NCI-H1436 (cell line): ENCODE measurements at places on chromosomes 6 and 20.

DNA sequence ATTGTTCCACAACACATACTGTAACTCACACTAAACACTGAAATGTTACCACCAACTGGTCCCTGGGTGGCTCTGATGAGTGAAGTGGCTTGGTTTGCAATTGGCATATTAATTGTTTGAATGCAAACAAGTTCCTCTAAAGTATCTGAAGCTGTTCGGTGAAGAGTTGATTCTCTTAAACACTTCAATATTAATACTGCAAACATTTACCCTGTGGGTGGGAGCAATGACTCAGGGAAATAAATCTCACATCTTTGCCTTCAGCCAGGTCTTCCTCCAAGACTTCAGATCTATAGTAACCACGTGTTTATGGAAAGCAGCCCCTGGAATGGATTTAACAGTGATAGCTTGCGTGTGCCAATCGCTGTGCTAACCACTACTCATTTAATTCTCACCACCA lies 176.0 kb downstream of the MAFB start:
- no peak for DNase-seq

GRCh38 chr6:154164397-154164796 lies 125.4 kb downstream of the OPRM1 start:
- no peak for DNase-seq

DNA sequence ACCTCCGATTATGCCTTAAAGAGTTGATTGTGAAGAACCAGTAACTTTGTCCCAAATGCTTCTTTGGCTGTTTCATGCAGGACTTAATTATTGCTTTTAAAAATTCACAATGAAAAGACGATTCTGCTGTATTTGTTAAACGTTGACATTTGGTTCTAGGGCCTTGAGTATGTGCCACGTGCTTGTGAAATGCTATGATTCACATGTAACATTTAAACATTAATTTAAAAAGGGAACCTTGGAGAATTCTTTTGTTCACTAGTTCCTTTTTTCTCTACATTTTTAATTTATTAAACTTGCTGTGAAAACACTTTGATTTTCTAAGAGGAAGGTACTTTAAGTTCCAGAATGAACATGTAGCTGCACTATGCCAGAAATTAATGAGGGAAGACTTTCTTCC lies 9.5 kb downstream of the GZF1 start:
- no peak for DNase-seq

DNA sequence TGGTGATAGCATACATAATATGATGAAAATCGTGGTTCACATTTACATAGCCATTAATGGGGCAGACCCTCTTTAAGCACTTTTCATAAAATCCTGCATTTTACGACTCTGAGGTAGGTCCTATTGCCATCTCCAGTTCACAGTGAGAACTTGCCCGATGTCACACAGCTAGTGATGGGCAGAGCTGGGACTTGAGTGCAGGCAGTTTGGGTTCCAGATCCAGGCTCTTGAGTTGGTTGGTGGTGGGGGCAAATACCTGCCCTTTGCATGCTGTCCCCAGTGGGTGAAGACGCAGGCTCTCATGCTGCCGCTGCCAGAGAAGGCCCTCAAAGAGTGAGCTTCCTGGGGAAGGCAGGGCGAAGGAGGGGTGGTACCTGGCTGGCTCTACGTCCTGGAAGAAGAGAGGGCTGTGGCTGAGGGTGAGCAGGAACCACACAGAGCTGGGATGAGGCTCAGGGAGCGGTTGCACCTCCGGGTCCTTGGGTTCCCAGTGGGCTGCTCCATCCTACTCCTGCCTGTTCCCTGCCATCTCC lies 6.1 kb upstream of the BAK1 start:
- DNase-seq, result no peak

DNA sequence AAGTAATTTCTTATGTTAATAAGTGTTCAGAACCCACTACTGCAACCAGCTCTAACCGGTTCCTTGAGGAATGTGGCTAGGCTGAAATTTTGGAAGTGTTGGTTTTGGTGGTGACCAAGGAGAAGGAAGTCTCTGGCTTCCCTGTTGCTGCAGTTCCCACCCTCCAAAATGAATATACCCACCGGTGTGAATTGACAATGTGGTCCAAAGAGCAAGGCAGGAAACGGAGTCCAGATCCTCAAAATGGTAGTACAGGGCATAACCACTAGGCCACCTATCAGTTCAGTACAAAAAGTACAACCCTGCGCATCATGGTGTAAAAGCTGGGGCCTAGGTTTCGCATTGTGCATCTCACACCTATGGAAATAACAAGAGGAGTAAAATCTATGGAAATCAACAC lies 2.8 kb downstream of the ADNP start:
- DNase-seq, result no peak

GRCh38 chr6:72861935-72862432 lies 240.1 kb downstream of the KCNQ5 start:
- DNase-seq, result no peak

DNA sequence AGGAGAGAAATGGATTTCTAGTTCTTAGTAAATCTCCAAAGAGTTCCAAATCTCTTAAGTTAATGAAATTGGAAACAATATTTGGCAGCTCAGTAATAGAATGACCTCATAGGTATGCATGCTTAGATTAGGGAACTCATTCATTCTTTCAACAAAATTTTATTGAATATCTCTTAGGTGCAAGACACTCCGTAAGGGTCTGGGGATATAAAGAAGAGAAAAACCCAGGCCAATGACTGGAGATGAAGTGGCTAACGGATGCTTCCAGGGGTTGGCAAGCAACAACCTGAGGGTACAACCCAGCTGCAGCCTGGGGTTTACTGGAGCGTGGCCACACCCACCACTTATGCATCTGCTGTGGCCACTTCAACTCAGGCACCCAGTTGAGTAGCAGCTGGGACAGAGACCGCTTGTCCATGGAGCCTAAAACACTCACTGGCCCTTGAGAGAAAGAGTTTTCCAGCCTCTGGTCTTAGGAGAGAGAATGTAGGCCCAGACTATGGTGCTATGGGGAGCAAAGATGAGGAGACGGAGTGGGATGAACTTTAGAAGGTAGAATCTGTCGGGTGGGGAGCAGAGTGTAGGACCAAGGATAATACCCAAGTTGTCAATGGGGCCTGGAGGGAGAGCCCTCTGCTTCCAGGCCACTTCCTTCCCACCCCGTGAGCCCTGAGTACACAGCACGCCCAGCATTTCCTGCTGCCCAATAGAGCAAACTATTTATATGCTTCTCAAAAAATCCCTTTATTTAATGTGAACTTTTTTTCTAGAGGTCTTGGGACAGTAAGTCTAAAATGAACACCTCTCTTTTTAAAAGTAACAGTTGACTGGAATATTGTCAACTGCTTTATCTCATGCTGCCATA lies 46.8 kb upstream of the PXDC1 start:
- DNase-seq, result no peak

GRCh38 chr6:42335896-42336295 lies 115.8 kb downstream of the TRERF1 start:
- no peak for DNase-seq

DNA sequence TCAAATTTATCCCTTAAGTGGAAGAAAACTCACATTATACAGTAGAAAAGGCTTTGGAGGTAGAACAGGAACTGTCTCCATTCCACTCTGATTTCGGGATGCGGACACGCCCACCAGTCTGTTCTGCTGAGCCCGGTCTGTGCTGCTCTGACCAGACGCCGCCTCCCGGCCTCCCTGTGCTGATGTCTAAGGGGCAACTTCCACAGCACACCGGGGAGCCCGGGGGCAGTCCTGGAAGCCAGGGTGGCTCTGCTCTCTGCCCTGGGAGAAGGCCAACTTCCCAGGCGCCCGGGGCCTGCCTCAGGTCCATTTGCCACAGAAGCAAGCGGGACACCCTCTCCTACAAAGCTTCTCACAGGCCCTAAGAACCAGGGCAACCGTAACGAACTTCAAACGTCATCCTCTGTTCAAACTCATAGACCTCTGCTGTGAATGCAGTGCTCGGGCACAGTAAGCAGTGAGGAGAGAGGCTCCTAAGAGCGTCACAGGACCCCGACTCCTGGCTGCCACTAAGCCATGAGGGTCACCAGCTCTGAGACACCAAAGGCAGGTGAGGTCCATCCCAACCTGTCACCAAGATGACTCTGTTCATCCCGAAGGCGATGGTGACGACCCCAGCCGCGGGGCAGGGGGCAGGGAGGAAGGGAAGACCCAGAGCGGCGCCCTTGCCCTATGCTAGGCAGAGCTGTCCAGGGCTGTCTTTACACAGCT lies 5.6 kb downstream of the TAF4 start:
- no peak for DNase-seq

GRCh38 chr6:140153703-140154102 lies 779.3 kb upstream of the CITED2 start:
- DNase-seq, result no peak

DNA sequence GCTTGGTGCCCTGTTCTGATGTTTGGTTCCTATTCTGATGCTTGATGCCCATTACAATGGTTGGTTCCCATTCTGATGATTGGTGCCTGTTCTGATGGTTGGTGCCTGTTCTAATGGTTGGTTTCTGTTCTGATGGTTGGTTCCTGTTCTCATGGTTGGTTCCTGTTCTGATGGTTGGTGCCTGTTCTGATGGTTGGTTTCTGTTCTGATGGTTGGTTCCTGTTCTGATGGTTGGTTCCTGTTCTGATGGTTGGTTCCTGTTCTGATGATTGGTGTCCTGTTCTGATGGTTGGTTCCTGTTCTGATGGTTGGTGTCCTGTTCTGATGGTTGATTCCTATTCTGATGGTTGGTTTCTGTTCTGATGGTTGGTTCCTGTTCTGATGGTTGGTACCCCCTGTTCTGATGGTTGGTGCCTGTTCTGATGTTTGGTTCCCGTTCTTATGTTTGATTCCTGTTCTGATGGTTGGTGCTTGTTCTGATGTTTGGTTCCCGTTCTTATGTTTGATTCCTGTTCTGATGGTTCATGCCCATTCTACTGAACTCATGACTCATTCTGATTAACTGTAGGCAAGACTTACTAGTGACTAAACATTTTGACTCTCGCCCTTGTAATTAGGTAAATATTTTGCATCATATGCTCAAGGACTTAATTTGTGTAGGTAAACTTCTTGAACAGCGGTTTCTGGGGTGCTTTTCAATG lies 146.2 kb downstream of the DLL1 start:
- no peak for DNase-seq

DNA sequence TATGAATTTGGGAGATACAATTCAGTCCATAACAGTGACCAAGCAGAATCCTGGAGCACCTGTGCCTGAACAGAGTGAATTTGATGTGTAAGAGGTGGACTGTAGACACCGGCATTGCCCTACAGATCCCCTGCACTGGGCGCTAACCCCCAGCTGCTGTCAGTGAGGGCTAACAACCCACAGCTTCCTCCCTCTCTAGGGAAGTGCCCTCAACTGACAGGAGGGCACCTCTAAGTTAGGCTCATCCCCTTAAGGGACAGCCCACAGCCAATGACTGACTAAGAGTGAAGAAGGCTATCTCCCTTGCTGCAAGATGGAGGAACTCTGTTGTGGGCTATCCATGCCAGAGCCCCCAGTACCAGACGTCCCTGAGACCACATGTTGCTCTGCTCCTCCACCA lies 15.3 kb upstream of the BPIFB1 start:
- DNase-seq, result no peak

- no peak for DNase-seq
Measured at GRCh38 chr6:68533339-68533795, 101.7 kb upstream of the ADGRB3 start.

- peak; percentile 60 for DNase-seq
Measured at GRCh38 chr6:87066449-87067333, 28.2 kb downstream of the CGA start.

- no peak for DNase-seq
Measured at GRCh38 chr6:69907981-69908498, 41.7 kb downstream of the COL19A1 start.

DNA sequence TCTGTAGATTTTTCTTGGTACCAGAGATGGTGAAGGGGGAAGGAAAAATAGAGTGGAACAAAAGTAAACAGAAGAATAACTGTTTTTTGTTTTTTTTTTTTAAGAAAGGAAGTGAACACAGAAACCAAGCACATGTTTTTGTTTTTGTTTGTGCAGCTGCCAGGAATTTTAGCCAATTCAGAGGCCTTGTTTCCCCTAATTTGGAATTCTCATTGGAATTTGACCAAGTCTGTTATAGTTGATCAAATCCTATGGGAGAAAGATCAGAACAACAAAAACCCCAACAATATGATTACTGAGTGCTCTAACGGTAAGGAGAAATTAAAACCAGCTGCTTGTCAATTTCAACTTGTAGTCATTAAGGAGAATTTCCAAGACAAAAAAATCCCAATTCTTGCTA lies 18.2 kb upstream of the IL22RA2 start:
- no peak for DNase-seq

DNA sequence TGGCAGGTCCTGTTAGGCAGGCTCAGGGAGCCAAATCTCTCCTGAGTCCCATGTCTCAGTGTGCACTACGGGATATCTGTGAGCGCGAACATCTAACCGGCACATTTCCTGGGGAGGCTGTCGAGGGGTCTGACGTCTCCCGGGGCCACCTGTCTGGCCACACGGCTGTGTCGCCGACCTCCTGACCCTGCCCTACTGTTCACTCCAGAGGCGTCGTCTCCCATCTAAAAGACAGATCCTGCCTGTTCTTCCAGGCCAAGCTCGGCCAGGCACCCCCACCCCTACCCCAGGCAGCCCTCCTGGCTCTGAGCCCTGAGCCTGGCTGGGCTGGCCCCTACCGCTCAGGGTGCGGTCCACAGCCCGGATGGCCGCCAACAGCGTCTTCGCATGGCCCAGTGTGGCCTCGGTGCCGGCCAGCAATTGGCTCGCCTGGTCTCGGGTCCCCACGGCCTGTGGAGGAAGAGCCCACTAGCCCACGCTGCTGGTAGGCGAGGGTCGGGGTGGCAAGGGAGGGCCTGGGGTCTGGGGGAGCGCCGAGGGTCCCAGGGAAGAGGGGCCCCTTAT lies 16.6 kb downstream of the ADRM1 start:
- DNase-seq, result no peak

DNA sequence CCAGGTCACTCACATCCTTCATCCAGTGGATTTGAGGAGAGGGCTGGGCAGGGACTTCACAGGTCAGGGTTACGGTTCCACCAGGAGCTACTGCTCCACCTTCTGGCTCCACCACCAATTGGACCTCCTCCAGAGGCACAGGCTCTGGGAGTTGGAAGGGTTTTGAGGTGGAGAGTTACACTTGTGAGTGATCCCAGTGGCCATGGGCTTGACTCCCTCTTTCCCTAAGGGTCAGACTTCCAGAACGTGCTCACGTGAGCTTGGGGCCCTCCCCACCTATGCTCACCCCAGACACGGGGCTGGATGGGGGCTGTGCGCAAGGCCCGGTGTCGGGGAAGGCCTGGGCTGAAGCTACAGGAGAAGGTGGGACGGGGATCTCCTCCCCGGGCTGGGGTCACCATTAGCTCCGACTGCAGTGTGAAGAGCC lies 1.5 kb downstream of the AGER start:
- DNase-seq, result no peak

- peak; percentile 50 for DNase-seq
Measured at GRCh38 chr6:46410334-46410953, 80.8 kb downstream of the RCAN2 start.

- DNase-seq, result peak; percentile 8
Measured at GRCh38 chr6:65671922-65672321, 35.1 kb downstream of the EYS start.

GRCh38 chr20:5971203-5971602 lies 20.8 kb downstream of the MCM8 start:
- DNase-seq, result no peak
